ENCODE measurements at places on chromosomes 7 and 10.

DNA sequence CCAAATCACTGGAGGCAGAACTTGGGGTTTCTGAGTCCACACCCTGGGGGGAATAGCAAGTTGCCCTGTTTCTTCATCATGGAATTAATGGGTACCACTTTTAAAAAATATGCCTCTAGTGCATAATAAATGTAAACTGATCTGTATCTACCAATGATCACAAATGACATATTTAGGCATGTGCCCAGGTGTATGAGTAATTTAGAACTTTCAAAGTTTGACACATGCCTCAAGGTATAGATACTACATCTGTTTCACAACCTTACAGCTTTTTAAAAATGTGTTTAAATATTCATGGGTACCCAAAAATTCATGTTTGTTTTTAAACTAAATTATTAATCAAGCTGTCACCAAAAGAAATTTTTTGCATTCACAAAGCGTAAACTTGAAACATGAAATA lies 226.0 kb downstream of the KIAA1217 start:
- DNase-seq = no peak

GRCh38 chr7:155306673-155307470 lies 9.2 kb downstream of the INSIG1 start:
- no peak for DNase-seq

DNA sequence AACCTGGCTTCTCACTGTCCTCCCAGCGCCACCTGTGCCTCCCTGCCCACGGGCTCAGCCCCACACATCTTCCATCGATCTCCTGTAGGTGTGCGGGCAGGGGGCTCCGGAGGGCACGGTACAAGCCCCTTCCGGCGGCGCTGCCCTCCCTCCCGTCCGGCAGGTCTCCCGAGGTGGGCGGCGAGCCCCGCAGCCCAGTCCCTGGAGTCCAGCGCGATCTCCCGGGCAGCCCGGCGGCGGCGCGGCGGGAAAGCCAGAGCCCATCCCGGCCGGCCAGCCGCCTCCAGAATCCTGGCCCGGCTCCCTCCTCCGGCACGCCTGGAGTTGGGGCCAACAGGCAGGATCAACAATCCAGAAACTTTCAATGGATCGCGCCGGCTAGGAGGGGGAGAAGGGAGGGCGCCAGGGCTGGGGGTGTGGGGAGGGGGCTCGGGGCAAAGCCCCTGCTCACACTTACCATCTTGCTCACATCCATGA lies 100.1 kb downstream of the HIP1 start:
- peak; percentile 50 for DNase-seq

DNA sequence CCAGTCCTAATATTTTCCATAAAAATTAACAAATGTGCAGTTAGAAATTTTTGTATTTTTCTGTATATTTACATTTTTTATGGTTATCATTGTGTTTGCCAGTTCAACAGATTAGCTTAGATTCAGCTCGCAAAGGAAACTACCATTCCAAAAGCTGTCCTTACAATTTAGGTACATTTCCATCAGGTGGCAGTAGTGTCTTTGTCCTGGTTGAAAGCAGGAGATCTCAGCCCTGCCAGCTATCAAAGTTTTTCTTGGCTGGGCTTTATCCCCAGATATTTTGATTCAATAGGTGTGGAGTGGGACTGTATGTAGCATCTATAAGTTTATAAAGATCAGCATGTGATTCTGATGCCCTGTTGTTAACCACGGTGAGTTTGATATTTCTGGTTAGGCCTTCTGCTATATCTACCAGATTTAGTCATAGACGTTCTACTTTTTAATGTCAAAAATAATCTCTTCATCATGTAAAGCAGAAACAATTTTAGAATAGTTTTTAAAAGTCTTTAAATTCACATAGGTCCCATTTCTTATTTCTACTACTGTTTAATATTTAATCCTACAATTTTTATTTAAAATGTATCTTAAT lies 15.5 kb upstream of the ICA1 start:
- no peak for DNase-seq

DNA sequence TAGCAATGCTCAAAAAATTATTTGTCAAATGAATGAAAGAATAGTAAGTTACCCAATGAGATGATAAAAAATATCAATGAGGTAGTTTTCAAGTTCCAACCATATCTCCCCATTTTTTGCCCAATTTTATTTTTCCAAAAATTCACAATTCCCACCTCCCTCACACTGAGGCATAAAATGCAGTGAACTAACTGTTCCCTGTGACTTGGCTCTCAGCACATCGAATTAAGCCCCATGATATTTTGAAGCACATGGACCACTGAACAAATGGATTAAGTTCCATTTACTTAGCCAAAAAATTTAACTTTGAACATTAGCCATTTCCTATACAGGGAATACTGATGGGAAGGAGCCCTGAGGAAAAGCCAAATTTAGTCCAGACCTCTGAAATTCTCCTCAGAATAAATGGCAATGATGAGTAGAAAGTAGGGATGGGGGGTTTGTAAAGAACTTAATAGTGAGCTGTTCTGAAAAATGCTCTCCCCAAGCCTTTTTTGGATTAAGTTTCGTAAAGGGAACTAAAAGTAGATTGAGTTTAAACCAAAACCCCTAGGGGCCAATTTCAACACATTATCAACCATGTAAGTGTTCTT lies 166.3 kb upstream of the GRM3 start:
- no peak for DNase-seq

DNA sequence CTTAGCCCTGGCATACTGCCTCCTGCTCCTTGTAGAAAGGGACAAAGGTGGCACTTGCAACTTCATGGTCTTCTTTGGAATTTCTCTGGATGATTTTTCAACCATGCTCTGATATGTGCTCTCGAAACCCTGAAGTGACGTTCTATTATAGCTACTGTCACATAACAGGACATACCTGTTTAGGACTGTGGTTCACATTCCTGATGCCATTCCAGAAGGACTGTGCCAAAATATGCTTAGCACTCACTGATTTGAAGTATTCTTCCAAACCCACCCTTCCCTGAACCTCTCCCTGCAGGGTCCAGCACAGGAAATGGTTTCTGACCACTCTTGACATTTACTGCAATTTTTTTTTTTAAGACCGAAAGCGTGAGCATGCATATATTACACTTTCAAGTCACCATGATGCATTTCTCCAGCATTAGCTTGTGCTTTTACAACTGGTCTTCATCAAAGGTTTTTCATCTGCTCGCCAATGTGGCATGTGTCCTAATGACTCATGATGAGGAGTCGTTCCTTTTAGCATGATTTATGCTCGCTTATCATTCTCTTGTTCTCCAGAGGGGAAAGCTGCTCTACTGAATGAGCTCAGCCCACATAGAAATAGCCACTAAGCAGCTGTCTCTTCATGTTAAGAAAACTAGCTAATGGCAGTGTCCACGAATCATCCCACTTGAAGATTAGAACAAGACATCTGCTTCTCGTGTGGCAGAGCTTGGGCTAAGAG lies 135.2 kb downstream of the ADAM12 start:
- DNase-seq = peak; percentile 100

DNA sequence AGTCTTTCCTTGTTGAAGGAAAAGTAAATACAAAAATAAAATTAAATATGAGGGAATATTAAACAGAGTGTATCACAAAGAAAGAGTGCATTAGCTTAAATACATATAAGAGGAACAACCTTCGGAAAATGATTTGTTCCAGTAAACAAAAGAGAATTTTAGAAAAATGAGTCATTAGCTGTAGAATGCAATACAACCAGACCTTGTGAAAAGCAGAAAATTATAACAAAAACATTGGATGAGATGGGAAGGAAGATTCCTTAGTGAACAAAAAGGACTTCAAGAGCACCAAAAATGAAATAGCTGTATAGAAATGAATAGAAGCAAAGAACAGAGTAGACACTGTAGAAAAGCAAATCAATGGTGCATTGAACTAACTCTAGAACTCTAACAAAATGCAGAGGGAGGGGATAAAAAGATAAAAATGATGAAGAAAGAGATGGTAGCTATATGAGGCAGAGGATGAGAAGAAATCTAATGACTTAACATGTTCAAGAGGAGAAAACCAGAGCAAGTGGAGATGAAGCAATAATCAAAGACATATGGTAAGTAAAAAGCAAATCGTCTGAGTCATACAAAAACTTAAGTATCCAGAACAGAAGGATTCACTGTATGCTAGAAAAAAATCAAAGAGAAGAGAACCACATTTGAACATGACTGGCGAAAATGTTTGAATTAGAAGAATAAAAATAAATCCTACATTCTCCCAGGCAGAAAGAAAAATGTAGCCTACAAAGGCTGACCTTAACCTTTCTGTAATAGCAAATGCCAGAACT lies 190.5 kb downstream of the TMEM26 start:
- DNase-seq = peak; percentile 78

DNA sequence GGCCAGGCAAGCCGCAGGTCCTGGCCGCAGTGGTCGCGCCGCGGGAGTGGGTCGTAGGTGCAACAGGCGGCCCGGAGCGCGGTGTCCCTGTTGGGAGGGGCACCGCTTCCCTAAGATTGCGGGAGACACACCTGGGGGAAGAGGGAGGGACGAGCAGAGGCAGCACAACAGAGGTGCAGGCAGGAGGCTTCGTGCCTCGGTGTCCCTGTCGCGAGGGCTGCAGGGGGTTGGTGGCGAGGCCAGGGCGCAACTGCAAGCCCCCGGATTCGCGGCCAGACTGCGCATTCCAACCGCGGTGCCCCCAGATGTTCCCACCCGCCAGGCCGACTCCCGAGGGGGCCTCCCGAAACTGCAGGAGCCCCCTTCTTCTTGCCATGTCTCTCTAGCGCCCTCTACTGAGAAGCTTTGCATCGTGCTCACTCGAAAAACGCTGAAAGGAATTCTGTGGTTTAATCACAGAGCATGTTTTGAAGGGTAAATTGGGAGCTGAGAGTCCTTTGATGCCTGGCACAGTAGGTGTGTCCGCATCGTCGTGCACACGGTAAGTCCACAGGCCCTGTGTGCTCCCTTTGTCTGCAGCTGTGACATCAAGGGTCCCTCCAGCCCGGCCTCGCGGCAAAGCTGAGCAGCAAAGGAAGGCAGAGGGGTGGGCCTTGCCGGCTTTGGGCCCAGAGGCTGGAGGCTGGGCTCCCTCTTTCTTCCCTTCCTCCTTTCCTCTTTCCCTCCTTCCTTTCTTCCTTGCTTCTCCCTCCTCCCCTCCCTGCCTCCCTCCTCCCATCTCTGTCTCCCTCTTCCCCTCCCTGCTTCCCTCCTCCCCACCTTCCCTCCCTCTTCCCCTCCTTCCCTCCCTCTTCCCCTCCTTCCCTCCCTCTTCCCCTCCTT lies 6.2 kb upstream of the MBL2 start:
- peak; percentile 41 for DNase-seq

GRCh38 chr10:50275650-50276235 lies 24.4 kb upstream of the ASAH2 start:
- DNase-seq = peak; percentile 23

DNA sequence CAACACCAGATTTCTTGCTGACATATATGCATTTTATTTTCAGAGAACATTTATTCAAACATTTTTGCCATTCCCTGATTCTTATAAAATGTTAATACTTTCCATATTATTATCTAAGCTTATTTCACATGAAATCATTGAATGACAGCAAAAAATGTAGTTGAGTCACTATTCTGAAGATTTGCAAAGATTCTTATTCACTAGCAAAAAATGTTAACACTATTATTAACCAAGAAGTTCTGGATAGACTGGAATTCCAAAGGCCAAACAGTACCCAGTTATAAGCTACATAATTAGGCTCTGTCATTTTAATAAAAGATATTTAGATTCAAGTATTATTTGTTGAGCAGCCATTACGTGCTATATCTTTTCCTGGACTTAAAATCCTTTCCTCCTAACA lies 4.3 kb downstream of the GSTO2 start:
- peak; percentile 83 for DNase-seq

DNA sequence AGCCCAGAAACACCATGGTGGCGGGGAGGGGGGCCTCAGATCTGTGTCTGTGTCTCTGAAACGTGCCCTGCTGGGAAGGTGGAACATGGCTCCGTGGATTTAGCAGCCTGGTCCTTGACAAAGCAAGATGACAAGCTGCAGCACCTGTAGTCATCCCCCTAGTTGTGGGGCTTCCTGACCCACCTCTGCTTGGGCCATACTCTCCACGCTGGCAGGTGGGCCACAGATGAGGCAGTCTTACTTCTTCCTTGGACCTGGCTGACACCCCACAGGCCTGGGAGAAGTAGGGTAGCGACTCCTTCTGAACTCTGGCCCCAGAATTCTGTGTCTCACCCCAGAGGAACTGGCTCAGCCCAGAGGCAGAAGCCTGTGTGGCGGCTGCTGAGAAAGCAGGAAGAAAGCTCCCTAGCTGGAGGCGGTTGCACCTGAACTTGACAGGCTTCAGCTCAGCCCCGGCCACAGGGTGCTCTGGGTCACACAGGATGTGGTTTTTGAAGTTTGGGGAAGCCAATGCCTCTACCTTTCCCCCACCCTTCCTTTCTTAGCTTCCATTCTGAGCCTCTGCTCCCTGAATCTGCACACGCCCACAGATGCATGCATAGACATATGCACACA lies 113.9 kb downstream of the ABLIM1 start:
- DNase-seq = no peak

DNA sequence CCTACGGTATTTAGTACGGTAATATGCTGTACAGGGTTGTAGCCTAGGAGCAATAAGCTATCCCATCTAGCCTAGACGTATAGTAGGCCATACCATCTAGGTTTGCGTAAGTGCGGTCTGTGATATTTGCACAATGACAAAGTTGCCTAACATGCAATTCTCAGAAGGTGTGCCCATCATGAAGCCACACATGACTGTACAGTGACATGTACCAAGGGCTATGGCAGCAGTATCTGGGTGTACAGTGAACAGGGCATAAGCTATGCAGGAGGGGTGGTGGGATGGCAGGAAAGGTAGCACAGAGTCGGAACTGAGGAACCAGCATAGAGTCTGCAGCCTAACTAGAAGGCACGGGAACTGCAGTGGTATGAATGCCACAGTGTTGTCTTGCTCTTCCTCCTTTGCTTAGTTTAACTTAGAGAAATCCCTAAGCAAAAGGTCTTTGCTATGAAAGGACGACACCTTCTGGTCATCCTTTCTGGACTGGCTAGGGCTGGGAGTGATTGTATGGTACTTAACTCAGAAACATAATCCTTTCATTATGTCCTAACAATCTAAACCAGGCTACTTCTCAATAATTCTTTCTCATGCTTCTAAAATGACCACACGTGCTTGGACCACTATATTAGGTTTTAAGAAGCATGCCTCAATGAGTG lies 93.5 kb downstream of the DYNC1I1 start:
- peak; percentile 38 for DNase-seq

- DNase-seq = no peak
Measured at GRCh38 chr7:151435103-151435916, 4.6 kb downstream of the CRYGN start.

DNA sequence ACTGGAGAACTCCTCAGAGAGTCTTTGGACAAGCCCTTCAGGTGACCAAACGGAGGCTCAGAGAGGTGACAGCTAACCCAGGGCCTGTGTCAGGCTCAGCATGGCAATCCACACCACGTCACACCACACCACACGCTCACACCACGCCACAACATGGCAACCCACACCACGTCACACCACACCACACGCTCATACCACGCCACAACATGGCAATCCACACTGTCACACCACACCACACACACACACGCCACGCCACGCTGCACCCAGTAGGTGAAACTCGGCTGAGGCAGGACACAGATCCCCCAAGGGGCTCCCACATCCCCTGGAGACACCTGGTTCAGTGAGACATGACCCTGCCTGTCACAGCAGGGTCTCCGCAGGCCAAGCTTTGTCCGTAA lies 107.3 kb downstream of the PDGFA start:
- no peak for DNase-seq

Data from fibroblast of skin of back (primary cell).